ENCODE measurements at places on chromosomes 2 and 18.

DNA sequence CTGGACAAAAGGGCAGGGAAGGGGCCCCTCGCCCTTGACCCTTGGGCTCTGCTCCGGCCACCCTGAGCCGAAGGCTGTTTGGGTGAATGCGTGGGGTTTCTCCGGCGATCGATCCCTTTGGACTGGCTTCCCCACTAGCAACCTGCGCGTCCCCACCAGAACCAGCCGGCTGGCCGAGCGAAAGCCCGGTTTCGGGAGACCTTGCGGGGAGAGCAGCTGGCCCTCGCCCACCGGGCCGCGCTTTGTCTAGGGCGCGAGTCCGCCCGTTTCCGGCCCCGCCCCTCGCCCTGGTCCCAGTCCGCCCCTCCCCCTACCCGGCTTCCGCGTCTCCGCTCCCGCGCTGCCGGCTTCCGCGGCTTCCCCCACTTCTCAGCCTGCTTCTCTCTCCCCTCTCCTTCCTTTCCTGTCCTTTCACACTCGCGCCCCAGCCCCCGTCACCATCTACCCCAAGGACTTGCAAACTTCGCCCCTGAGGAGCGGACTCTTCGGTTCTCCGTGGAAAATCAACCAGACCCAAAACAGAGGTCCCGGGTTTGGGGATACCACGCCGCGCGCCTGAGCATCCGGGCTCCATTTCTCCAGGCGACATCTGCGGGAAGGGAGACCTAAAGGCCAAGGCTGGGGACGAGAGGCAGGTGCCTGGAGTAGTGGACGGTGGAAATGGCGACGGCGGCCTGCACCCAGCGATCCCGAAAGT lies 48.0 kb upstream of the ATP6V1B1 start:
- DNase-seq = no peak

GRCh38 chr2:62110415-62111025 lies 85.4 kb upstream of the B3GNT2 start:
- no peak for DNase-seq

- no peak for DNase-seq
Measured at GRCh38 chr2:161586517-161587167, 37.6 kb upstream of the SLC4A10 start.

DNA sequence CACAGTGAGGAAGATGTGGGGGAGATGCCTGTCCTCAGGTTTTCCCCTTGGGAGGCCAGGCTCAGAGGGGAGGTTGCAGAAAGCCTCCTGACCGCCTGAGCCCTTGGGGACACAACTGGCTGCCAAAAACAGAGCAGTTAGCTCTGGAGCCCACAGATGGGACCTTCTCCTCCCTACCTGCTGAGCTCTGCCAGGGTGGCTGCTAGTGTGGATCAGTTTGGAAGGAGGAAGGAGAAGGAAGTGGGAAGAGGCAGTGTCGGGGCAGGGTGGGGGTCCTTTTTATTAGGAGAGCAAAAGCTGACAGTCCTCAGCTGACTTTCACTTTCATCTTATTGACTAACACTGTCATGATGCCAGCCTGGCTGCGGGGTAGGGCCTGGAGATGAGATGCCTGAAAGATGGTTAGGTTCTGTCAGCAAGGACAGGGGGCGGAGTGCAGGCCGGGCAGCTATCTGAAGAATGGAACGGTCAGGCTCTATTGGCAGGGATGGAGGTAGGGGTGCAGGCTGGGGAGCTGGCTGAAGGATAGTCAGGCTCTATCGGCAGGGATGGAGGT lies 188.5 kb upstream of the HDAC4 start:
- no peak for DNase-seq

DNA sequence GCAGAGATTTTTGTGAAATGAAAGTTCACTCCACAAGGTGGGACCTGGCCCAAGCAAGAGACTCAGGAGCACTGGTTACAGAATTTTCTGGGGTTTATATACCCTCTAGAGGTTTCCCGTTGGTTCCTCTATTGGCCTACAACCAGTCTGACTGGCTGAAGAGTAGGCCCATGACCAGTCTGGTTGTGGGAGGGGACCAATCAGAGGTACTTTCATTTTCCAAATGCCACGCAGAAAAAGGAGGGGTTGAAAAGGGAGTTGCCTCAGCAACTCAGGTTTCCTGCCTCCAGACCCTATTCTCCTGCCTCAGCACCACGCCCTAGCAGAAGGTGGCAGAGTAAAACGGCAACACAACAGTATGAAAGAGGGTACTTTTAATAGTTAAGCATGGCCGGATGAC lies 98.4 kb downstream of the COLEC12 start:
- no peak for DNase-seq

GRCh38 chr18:14776801-14777200 lies 28.8 kb downstream of the ANKRD30B start:
- DNase-seq = no peak

DNA sequence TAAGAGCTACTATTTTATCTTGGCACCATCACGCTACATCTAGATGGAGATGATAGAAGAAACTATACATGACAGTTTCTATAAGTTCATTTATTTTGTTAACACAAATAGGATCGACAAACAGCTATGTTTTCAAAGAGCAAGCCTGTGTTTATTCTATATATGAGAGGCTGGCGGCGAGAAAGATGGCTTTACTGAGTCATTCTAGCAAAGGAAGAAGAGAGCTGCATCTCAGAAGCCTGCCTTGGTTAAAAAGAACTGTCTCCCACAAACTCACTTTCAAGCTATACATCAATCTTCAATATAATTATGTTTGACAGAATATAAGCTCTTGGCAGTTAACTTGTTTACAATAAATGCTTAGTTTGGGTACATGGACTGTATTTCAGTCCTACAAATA lies 13.0 kb downstream of the SATB2 start:
- no peak for DNase-seq

DNA sequence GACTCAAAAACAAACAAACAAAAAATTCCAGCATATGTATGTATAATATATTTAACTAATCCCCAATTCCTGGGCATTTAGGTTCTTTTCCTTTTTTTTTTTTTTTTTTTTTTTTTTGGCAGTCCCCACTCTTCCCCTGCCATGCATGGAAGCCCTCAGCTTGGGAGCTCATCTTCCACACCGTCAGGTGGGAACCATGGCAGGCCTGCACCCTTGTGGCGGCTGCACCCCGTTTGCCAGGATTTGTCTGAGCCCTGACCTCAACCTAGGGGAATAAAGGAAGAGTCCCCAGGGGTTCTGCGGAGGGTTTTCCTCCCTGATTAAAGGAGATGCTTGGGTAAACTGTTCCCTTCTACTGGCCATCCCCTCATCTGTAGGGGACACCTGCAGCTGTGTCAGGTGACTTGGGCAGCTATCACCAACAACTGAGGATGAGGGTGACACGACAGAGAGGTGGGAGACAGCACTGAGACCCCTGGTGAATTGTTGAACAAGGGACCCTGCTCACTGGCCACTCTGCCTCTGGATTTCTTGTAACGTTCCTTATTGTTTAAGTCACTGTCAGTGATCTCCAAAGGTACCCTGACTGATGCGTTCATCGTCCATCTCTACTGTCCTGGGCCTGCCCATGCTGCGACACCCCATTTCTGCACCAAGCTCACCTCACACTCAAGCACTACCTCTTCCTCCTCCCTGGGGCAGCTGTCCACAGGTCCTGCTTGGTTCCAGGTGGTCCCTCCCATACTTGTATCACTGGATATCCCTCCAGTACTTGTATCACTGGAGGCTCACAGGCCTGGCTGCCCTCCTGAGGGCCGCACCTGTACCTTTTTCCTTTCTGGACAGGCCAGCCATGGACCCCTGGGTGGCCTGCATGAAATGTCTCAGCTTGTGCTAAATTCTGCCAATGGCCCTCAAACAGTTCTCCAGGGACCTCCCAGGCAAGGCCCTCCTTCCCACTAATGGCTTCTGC lies 14.5 kb downstream of the TMEM185B start:
- no peak for DNase-seq

- DNase-seq = no peak
Measured at GRCh38 chr2:214830794-214831346, 21.4 kb upstream of the BARD1 start.

GRCh38 chr2:174059884-174060244 lies 94.7 kb upstream of the SP3 start:
- no peak for DNase-seq

DNA sequence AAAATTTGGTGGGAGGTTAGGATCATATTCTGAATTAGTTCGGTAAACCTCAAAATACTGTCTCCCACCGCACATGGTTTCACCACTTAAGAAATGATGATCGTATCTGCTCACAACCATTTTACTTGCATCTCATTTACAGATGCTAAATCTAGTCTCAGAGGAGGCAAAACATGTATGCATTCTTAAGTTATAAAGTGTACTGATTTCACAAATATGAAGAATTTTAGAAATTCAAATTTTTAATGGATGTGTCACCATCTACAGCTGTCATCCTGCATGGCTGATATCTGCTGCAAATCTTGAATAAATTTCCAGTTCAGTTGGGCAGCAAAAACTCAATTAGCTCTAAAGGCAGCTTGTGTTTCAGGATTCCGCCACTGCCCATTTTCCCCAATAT lies 243.3 kb upstream of the KCNJ3 start:
- no peak for DNase-seq

DNA sequence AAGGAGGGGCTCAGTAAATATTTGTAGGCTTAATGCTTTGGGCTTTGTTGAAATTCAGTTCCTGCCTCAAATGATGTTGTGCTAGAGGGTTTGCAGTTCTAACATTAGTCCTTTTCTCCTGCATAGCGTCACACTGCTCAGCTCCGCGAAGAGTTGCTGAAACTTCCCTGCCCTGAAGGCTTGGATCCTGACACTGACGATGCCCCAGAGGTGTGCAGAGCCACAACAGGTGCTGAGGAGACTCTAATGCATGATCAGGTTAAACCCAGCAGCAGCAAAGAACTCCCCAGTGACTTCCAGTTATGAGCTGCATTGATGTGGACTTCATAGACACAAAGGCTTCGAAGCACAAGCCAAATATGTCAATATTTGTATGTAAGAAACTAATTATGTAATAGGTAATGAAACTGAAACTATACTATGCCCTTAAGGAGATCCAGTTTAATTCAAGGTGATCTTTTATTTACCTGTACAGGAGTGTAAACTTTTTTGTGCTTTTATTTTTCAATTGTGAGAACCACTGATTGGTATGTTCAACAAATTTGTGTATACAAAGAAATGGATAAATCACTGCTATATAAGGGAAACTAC lies 10.2 kb upstream of the TTC27 start:
- DNase-seq = no peak

Data from head of caudate nucleus (tissue), 42 donors.